ENCODE measurements at places on chromosomes 3 and 15.
A peak's percentile ranks its signal among the peaks of the same experiment; 100 is the strongest.

- DNase-seq, result no peak
Observed at GRCh38 chr15:53875139-53875538, 103.1 kb upstream of the UNC13C start.

DNA sequence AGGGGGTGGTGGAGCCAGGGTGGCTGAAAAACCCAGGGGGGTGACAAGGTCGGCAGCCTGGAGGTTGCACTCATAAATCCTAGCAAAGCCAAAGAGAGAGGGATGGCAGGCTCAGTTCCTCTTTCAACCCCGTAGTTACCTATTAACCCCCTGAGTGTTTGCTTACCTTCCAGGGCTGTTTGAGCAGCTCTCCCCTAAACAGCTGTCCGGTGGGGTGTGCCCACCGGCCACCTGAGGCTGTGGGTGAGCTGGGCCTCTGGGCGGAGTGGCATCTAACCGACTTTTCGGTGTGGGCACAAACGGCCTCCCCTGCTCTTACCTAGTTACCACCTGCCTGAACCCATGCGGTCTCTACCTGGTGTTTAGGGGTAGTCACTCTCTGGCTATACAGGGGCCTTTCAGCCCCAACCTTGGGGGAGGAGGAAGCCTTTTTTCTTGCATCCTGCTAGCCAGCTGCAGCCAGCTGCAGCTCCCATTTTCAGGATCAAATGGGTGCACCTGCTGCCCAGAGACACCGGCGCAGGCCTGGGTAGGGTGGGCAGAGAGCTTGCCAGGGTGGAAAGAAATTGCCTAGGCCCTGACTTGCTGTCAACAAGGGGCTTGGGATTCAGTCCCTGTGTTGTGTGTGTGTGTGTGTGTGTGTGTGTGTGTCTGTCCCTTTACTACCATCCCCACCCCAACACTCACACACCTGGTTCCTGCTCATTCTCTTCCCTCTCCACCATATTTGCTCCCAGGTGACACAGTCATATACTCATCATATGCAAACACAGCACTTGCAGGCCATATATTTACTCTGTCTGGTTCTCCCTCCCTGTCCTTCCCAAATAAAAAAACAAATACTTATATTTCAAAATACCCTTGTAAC lies 3.7 kb downstream of the DLL4 start:
- DNase-seq, result no peak

- no peak for DNase-seq
Observed at GRCh38 chr3:121747976-121748375, 1.6 kb downstream of the GOLGB1 start.

DNA sequence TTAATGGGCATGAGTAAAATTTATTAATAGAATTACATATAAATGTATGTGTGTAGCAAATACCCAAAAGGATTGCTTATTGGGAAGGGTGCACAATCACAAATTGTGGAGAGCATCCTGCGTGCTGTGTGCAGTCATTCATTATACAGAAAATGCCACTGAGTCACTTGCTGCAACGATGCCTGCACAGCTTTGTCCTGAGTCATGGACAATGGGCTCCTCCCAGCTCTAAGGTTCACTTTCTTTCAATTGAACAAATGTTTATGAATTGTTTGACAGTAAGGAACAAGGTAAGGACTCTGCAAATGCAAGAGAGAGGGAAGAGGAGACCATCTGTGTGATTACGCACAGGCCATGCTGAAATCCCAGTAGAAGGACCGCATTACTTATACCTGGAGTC lies 18.7 kb downstream of the CFAP161 start:
- no peak for DNase-seq

DNA sequence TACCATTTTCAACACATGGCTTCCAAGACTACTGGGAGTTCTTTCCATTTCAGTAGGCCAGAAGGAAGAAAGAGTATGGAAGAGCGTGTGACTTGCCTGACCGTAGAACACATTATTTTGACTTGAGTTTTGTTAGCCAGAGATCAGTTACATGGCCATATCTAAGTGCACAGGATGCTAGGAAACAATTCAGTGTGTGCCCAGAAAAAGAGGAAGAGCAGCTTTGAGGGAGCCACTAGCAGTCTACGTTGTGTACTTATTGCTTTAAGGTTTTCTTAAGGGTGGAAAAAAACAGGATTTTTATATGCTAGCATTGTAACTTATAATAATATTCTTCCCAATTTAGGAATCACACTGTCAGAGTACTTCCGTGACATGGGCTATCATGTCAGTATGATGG lies 44.1 kb upstream of the GRAMD1C start:
- DNase-seq, result no peak

DNA sequence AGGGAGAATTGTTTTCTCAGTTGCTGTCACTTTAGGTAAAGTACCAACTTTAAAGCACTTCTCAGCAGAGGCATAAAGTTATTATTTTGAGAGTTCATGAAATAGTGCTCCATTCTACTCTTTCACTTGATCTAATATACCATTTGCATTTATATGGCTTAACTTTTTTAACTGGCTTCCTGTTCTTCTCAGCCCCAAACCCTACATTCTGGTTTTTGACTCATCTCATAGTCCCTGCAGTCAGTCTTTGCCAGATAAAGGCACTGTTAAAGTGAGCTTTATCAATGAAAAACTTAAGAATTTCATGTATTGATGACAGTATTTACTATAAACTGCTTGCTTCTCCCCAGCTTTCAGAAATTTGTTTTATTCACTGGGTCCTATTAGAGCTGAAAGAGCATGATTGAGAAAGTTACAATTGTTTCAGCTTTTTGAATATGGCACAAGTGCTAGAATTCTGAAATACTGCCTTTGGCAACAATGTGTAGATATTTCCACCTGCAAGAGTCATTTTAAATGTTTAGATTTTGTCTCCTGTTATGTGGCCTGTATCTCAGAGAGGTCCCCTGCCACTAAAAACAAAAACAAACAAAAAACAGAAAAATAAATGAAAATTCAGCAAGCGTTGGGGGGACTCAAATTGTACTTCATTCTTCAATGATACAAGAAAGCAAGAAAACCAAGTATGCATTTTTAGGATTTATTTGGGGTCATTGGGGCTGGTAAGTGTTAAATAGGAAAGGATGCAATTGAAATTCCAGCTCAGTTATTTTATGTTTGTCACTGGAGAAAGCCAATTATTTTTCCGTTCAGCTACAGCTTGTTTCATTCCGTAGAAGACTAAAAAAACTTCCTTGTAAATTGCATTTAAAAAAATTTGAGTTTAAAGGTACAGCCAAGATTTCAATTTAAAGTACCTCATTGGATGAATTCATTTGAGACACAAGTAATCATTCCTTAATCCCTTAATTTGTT lies 28.6 kb downstream of the TGFBR2 start:
- DNase-seq, result no peak

GRCh38 chr3:143232981-143233380 lies 113.4 kb downstream of the CHST2 start:
- no peak for DNase-seq

DNA sequence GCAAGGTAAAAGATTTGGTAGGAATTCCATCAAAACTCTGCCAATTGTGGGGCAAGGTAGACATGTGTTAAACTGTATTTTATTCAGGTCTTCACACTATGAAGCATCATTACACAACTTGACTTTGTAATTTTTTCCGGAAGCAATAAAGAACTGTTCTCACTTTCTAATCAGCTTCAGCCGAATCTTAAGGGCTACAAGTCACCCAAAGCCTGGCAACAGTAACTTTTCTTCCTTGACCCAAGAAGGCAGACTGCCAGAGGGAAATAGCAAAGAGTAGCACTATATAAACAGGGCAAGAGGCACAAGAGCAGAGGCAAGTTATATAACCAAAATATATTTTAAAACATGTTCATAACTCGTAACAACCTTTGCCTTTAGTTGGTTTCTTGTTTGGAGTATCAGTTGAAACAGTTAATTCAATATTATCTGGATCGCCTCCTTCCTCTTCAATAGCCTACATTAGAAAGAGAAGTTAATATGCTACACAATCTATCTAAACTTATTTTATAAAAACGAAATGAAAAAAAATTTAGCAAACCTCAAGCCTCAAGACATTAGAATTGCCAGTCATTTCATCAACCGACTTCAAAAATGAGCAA lies 1.4 kb downstream of the SLTM start:
- no peak for DNase-seq

DNA sequence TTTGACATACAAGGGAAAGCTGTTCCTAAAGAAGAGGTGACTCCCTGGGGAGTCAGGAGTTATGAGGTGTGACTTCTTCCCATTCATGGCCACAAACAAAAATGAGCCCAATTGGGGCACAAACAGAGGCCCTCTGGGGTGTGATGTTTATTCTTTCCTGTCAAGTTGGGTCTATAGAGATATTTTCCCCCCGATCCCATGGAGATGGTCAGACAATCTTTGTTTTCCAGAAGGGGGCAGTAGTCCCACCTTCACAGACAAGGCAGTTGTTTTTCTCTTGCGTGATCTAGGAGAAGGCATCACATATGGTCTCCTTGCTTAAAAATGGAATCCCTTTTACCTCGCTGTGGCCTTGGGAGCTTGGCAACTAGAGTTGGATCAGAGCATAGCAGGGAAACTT lies 110.3 kb downstream of the MFSD1 start:
- no peak for DNase-seq

DNA sequence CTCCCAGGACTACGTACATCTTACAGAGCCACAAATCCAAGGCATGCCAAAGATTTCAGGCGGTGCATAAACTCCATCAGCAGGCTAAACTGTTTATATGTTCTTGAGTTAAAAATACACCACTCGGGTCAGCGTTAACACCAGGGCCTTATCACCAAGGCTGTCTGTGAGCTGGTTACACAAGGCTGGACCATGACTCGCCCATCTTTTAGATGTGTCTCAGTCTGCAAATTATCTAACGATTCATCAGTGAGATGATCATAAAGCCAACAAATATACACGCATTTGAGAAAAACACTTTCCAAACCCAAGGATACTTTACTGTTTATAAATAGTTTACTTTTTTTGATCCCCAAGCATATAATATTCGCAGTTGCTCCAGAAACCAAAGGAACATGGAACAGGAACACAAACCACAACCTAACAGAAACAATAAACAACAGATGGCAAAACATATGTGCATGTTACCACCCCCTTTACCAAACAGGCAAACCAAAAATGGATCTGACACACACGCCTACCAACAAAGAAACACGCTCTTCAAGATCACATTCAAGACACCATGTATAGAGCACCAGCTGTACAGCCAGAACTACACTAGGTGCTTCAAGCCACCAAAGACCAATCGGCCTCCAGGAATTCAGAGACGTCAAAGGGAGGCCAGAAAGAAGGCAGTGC lies 15.4 kb downstream of the LRIG1 start:
- DNase-seq, result no peak

DNA sequence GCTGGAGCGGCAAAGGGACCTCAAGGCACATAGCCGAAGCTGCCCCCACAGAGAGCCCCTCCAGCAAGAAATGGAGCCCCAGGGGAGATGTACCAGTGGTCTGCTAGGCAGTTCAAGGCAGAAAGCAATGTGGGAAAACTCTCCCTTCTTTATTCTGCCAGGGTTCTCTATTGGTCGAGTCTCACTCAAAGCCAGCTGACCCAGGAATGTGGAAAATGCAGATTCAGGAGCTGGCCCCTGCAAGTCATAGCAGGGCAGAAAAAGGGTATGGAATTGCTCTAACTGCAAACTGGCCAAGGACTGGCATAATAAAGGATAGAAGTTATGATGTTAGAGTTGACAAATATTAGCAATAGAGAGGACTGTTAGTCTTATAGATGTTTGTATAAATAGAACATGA lies 4.0 kb upstream of the TOPAZ1 start:
- DNase-seq, result no peak

- DNase-seq, result peak; percentile 59
Observed at GRCh38 chr15:77024273-77025082, 29.6 kb downstream of the PSTPIP1 start.

GRCh38 chr3:134922101-134922500 lies 127.0 kb downstream of the EPHB1 start:
- DNase-seq, result no peak

- DNase-seq, result no peak
Observed at GRCh38 chr15:51193526-51193925, 98.8 kb upstream of the TNFAIP8L3 start.

GRCh38 chr3:23232016-23232415 lies 28.9 kb downstream of the UBE2E2 start:
- no peak for DNase-seq

DNA sequence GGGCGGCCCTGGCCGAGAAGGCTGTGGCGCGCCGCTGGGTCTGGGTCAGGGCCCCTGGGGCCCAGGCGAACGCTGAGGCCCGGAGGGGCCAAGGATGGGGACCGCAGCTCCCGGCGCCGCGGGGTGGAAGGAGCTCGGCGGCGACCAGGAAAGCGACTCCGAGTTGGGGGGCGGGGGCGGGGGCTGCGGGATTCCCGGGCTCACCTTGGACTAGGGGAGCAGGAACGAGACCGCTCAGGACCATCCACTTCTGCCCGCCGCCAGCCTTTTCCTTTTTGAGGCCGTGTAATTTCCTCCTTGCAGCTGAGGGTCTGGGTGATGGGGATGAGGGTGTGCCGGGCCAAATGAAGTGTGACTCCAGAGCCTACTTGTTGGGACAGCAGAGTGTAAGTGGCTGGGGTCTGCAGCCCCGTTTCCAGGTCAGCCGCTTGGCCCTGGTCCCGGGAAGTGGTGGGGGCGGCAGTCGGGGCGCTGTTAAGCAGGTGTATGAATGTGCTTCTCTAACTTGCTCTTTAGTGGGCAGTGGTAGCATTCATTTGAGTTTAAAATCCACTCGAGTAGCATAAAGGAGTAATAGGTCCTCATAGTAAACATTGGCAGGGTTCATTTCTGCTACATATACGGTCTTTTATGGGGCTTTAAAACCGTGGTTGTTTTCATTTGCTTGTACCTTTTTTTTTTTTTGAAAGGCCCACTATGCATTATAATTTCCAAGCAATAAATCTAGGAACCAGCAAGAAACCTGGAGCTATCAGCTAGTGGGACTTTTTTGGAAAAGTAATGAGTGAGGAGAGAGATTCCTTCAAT lies 717 bp downstream of the PXK start:
- no peak for DNase-seq

GRCh38 chr3:72353236-72354128 lies 494.8 kb downstream of the SHQ1 start:
- DNase-seq, result no peak

DNA sequence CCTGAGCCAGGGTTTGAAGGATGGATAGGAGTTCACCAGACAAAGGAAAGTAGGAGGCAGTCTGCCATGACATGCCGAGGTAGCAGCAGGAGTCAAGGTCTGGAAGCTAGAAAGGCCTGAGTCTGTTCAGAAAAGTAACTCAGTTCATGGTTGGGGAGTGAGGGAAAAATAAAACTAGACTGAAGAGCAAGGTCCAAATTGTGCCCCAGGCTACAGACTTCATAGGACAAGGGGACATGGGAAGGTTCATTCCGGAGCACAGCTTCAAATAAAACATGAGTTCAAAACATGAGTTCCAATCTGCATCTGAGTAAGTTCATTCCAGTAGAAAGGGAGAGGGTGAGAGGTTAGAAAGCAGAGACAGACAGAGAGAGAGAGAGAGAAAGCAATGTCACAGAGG lies 39.7 kb downstream of the BFSP2 start:
- DNase-seq, result no peak

DNA sequence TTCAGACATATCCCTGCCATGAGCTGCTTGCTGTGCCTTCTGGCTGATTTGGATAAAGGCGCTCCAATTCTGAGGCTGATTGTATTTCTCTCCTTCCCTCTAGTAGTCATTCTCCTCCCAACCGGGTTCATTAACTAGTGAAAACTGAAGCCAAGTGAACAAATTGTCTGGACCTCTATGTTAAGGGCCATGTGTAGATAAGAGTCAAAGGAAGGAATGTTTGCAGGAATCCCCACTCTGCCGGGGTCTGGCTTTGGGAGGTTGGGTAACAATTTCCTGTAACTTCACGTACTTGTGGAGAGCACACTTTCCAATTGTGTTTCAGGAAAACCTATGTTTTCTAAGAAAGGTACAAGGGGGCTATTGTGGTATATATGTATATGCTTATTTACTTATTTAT lies 38.2 kb upstream of the SUCLG2 start:
- no peak for DNase-seq

GRCh38 chr15:48965972-48966371 lies 2.3 kb upstream of the SHC4 start:
- DNase-seq, result no peak

Data from chondrocyte (in vitro differentiated cells).